ENCODE measurements at places on chromosomes 3 and 15.

DNA sequence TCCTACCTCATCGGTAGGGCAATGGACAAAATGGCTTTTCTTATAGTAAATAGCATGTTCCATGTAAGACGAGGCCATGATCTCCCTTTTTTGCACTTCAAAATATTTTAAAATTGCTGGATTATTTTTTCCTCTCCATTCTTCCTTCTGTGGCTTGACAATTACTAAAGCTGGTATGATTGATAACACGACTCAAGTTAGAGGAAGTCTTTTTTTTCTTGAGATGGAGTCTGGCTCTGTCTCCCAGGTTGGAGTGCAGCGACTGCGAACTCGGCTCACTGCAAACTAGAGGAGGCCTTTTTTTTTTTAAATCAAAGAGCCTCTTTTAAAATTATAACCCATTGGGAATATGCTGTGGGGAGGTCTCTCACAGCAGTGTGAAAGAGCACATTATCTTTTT, 124.5 kb upstream of the TBL1XR1 start:
- DNase-seq, result no peak

GRCh38 chr15:93268066-93268465, 179.1 kb upstream of the RGMA start:
- no peak for DNase-seq

- DNase-seq, result no peak
Measured at GRCh38 chr3:105424412-105425152, 57.9 kb downstream of the ALCAM start.

DNA sequence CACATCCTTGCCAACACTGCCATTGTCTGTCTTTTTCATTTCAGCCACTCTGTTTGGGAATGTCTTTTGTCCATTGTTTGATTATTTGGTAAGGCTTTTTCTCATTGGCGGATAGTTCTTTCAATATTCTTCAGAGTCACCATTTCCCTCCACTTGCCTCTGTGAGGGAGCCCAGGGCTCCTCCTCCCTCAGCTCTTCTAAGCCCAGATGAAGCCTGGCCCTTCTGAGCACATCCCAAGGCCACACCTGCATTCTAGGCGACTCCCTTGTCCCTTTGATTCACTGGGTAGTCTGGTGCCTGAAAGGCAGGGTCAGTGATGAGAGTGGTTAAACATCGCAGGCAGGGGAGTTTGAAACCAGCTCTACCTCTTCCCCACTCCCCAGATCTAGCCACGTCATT, 12.4 kb upstream of the LTF start:
- no peak for DNase-seq

DNA sequence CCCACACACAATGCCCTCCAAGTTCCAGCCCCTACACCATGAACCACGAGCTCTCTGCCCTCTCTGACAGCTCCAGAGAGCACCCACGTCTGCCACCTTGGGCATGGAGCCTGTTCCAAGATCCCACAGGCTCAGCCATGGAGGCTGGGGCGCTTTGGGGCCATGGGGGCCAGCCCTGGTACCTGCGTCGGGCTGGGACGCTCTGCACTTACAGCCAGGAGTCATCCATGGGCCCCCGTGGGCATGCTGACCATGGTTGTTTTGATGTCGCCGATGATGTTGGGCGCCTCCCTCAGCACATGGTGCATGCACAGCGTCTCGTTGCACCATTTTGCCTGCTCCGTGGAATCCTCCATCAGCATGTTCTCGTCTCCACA, 51.9 kb upstream of the UBE2Q2 start:
- DNase-seq, result no peak

- no peak for DNase-seq
Measured at GRCh38 chr3:30524357-30525040, 81.9 kb upstream of the TGFBR2 start.
